ENCODE measurements at places on chromosomes 13 and 19.

GRCh38 chr19:3266792-3267514, 42.5 kb downstream of the CELF5 start:
- no peak for DNase-seq

- no peak for DNase-seq
Observed at GRCh38 chr19:17751912-17752273, 616 bp downstream of the FCHO1 start.

GRCh38 chr13:51577690-51578089, 6.6 kb upstream of the WDFY2 start:
- DNase-seq: no peak

DNA sequence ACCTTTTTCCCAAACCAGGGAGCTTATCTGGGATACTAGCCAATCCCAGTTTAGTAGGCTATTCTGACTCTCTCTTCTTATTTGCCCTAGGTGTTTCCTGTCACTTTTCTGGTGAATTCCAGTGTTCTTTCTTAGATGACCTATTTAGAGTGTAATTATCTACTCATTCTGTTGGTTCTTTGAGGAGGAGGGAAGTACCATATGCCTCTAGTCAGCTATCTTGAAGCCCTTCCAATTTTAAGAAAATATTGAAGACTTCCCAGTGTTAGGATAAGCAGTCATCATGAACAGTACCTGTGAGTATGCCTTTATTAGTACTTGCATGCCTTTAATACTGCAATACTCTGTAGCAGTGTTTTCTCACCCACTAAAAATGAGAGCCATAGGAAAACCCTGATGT, 724.3 kb upstream of the SLITRK1 start:
- DNase-seq: no peak

DNA sequence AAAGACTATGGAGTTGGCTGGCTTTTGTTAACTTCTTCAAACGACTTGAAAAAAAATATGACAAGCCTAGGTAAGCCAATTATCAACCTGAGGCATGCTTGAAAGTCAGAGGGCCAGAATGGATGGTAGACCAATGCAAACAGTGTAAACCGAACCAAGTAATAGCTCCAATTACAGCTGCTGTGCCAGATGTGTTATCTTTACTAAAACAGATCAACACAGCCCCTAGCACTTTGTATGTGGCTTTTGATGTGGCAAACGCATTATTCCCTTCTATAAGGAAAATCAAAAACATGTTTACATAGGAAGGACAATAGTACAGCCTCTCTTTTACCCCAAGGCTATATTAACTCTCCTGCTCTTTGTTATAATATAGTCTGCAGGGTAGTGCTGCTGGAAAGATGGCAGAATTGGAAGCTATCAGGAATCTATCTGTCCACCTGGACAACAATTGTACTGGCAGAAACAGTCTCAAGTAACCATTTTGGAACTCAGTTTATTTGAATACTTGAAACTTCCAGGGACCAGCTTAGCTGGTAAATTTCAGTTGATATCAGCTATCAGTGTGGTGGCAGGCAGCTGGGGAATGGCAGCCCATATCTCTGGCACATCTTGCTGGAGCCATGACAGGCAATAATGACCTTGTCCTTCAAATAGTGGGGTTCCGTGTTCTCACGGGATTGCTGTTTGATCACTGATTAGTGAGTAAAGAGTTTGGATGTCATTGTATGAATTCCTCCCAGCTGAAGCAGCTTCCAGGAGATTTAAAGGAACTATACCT, 144.4 kb upstream of the WASF3 start:
- DNase-seq: no peak

GRCh38 chr19:17802137-17802858, 7.4 kb downstream of the B3GNT3 start:
- DNase-seq: no peak

- no peak for DNase-seq
Observed at GRCh38 chr19:6649185-6649584, 20.8 kb downstream of the TNFSF14 start.

GRCh38 chr19:53865918-53866864, 1.5 kb upstream of the MYADM start:
- DNase-seq: peak; percentile 85

Measured in CD4-positive, alpha-beta T cell treated with Interleukin-17A for 1 hour (primary cell).